CD4-positive, alpha-beta T cell treated with Interleukin-15 for 1 hour (primary cell): ENCODE measurements at places on chromosomes 16 and 17.
A peak's percentile ranks its signal among the peaks of the same experiment; 100 is the strongest.

- no peak for DNase-seq
Observed at GRCh38 chr16:51048544-51048943, 102.5 kb downstream of the SALL1 start.

DNA sequence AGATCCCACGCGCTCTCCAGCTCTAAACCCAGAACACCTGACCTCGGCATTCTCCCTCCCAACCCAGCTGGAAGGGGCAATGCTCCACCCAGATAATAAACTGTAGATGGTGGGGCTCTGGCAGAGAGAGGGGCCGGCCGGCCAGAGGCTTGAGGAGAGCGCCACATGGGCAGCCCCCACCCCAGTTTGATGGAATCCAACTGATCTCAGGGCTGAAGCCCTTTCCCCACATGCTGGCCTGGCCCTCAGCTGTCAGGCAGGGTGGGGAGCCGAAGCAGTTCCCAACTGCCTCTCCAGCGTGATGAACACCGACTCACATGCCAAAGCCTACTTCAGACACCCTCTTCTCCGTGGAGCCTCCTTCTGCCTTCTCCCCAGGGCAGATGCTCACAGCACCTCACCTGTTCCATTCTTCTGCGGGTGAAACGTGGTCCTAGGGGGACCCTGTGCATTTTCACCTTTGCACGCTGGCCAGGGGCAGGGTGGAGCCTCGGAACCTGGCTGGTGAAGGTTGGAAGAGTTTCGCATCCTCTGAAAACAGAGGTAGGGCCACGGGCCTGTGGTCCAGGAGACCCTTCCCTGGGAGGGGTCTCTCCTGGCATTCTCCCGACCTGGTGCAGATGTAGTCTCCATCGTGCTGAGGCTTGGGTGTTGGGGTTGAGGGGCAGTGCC is 65.7 kb upstream of the ZNF469 start:
- no peak for DNase-seq

DNA sequence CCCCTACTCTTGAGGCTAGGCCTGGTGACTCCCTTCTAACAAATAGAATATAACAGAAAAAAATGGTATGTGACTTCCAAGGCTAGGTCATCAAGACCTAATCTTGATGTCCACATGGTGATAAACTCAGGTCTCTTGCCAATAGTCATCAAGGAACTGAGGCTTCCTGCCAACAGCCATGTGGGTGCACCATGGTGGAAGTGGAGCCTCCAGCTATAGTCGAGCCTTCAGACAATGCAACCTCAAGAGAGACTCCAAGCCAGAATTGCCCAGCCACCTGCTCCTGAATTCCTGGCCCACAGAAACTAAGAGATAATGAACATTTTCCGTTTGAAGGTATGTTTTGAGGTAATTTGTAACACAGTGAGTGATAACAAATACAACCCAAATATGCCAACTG is 55.9 kb upstream of the SREBF1 start:
- DNase-seq: no peak

GRCh38 chr17:7354262-7354843 is 603 bp upstream of the TMEM95 start:
- no peak for DNase-seq

GRCh38 chr16:27123795-27124409 is 57.2 kb downstream of the C16orf82 start:
- no peak for DNase-seq

GRCh38 chr17:65660947-65661346 is 99.5 kb upstream of the AXIN2 start:
- no peak for DNase-seq

GRCh38 chr16:68364561-68364998 is 53.8 kb downstream of the PRMT7 start:
- DNase-seq: no peak

DNA sequence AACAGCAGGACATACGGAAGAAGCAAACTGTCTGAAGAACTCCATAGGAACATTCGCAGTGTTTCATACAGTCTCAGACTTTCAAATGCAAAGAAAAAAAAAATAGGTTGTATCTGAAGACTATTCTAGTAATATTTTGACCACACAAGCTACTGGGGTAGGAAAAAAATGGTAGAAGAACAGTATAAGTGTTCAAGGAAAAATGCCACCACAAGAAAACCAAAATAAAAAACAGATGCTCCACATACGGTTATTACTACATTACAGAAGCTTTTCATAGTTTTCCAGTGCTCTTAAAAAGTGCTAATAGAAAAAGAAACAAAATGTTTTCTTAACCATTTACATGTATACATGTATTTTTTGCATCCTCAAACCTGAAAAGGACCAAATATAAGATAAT is 3.7 kb downstream of the NCOR1 start:
- DNase-seq: no peak

GRCh38 chr17:50840311-50840851 is 5.0 kb downstream of the WFIKKN2 start:
- DNase-seq: no peak

DNA sequence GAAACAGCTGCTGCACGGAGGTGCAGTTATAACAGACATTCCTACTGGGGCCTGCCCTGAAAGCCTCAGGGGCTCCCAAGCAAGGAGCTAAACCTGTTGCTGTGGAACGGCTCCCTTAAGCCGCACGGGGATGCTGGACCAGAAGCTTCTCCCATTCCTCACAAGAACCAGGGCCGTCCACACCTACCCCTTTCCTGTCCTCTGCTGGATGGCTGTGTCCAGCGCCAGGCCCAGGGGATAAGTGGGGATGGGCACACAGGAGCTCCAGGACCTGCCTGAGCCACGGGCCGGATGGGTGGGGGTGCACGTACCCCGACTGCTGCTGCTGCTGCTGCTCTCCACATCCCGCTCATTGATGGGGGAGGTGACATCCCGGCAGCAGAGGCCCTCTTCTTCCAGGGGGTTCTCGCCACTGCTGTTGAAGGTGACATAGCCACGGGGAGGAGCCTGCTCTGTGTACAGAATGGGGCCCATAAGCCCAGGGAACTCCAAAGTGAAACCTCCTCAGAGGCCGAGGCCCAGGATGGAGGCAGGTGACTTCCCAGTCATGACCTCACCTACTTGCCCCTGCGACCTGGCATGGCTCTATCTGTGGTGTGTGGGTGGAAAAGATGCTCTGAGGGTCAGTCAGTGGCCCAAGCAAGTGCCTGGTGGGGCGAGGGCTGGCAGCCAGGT is 8.6 kb downstream of the NUDT16L1 start:
- DNase-seq: no peak

DNA sequence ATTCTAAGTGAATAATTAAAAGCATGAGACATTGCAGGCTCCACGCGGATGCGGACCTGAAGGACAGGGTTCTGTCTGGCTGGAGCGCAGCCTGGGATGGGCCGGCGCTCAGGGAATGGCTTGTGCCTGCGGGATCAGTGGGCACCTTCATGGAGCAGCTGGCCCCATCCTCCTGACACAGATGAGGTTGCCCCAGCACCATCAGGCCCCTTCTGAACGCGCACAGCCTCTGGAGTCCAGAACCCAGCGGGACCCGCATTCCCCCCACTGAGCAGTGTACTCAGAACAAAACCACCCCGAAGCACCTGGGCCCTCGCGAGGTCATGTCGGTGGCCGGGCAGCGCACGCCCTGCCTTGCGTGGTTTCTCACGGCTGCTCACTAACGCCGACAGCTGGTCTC is 70.5 kb upstream of the CHMP6 start:
- no peak for DNase-seq

DNA sequence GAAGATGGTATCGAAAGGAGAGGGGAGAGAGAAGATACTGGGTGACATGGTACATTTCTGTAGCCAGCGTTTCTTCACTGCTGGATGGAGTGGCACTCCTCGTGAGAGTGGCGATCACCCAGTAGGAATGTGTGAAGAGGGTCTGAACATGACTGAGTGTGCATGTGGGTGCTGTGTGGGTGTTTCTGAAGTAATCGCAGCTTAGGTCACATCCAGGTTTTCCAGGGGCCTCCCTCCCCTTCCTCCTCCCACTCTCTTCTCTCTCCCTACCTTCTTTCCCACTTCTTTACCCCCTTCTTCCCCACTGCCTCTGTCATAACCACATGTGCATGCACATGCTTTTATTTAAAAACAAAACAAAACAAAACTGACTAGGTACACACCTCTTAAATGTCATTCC is 1.8 kb downstream of the CLEC3A start:
- DNase-seq: no peak

DNA sequence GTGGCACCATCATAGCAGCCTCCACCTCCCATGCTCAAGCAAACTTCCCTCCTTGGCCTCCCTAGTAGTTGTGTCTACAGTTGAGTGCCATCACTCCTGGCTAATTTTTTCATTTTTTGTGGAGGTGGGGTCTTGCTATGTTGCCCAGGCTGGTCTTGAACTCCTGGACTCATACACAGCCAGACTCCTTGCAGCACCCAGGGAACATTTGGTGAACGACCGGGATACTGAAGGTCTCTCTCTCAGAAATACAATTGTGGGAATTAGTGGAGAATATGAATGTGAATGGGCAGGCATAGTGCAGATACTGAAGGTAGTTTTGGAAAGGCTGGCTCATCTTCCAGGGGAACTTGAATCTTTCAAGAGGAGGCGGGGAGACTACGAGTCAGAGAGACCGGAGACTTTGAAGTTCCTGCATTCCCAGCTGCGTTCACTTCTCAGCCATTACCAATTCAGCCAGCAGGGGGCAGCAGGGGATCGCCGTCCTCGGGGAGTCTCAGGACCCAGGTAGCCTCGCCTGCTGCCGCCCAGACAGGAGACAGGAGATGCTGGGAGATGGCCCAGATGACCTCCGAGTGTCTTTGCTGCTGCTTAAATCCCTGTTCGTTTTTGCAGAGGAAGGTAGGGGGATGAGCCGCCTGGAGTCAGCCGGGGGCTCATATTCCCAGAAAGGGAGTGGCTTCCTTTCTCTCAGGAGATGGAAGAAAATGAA is 68.6 kb downstream of the HAPSTR1 start:
- no peak for DNase-seq

DNA sequence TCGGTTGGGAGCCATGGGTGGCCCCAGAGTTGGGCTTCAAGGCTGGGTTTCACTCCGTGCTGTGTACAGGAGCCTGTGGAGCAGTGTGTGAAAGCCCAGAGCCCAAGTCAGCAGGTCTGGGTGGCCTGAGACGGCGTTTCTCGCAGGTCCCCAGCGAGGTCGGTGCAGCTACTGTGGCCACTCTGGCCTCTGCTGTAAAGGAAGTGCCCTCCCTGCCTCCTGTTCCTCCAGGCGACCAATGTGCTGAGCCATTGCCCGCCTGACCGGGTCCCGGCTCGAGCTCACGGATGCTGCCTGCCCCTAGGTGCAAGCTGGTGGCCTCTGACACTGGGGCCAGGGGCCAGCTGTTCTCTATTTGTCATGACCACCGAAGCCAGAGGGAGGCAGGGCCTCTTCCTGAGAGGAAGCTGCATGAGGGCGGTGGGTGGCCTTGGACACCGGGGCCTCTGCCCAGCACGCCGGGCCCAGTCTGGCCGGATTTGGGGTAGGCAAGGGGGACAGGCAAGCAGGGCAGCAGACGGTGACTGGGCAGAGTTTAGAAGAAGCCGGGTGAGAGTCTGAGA is 170.9 kb downstream of the IRF8 start:
- no peak for DNase-seq

DNA sequence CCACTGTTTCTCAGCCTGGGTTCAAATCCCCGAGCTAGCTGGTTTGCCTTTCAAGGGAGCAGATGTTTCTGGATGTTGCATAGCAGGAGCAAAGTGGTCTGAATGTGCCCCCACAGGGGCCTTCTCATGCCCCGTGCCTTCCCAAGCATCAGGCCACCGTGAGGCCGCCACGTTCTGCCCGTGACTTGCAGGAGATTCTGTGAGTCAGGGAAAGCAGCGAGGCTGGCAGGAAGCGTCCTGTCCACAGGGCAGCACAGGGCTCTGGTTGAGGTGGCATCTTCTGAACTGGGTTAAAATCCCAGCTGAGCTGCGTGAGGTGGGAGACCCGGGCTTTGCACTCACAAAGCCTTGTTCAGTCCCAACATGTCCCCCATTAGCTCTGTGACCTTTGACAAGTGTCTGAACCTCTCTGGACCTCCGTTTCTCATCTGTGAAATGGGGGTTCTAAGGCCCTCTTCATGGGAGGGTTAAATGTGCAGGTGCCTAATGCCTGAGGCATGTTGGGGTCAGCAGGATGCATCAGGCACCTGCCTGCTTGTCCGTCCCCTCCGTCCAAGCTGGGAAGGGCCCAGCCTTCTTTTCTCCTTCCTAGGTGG is 94.8 kb upstream of the PLCG2 start:
- DNase-seq: no peak

DNA sequence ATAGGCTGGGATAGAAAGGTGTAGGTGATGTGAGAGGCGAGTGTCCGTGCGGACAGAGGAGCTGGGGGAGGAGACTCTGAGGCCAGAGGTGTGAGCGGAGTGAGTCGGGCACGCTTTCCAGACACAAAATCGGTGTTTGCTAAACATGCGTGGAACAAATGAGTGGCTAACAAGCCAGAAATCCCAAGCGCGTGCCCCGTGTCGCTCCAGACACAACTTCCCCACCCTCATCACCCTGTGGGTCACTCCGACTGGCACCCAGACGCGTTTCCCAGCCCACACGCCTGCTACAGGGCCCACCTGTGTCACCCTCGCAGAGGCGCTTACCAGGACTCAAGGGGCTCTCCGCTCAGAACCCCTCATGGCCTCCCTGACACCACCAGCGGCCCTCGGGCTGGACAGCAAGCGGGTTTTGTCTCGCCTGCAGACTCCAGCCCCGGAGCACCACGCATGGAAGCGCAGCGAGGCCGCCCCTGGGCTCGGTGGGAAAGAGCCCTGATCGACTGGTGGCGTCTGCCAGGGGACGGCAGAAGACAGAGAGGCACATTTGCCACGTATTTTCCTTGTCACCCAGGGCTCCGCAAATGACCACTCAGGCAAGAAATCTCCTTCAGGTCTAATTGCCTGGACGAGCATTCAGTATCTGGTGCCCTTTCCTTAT is 6.0 kb upstream of the RPH3AL start:
- DNase-seq: no peak

GRCh38 chr17:62664336-62665120 is 37.1 kb downstream of the MRC2 start:
- no peak for DNase-seq

GRCh38 chr17:43924558-43924957 is 17.2 kb upstream of the MPP2 start:
- no peak for DNase-seq

GRCh38 chr16:49487746-49488145 is 114.1 kb downstream of the C16orf78 start:
- DNase-seq: peak; percentile 12
